HEK293T (cell line): ENCODE measurements at places on chromosomes 1 and 21.

GRCh38 chr1:49435291-49435690, 588.5 kb downstream of the AGBL4 start:
- DNase-seq, result no peak

DNA sequence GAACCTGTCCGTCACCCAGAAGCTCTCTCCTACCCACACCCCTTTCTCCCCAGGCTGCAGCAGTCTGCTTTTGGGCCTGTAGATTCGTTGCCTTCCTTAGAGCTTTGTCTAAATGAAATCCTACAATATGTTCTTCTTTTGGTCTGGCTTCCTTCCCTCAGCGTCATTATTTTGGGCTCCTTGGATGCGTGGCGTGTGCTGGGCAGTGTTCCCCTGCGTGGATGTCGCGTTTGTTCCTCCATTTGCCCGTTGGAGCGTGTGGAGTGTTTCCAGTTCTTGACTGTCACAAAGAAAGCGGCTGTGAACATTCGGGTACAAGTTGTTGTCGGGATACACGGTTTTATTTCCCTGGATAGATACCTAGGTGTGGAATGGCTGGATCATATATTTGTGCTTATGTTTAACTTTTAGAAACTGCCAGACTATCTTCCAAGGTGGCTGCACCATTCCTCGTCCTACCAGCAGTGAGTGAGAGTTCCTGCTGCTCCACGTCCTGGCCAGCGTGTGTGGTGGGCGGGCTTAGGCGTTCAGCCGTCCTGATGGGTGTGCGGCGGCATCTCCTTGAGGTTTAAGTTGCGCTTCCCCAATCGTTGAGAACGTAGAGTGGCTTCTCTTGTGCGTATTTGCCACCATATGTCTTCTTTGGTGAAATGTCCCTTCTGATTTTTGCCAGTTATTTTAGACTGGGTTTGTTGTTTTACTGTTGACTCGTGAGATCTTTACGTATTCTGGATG, 31.7 kb downstream of the SKI start:
- no peak for DNase-seq

DNA sequence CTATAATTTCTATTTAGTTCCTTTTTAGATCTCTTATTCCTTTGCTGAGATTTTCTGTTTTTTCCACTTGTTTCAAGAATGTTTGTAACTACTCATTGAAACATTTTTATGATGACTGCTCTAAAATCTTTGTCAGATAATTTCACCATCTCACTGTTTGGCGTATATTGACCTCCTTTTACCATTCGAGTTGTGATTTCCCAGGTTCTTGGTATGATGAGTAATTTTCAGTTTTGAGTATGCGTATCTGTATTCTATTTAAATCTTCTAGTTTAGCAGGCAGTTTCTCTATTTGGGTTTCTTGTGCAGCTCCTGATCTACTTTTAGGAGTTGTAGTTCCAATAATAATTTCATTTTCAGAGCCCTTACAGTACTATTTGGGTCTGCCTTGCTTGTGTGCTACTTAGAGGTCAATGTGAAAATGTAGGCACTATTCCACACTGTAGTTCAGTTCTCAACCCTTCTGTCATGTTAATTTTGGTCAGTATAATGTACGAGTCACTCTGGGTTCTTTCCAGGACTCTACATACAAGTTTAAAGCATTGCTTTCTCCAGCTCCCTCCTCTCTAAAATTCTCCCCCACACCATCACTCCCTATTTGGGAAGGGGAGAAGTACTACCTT, 115.5 kb downstream of the ACBD6 start:
- DNase-seq, result no peak

DNA sequence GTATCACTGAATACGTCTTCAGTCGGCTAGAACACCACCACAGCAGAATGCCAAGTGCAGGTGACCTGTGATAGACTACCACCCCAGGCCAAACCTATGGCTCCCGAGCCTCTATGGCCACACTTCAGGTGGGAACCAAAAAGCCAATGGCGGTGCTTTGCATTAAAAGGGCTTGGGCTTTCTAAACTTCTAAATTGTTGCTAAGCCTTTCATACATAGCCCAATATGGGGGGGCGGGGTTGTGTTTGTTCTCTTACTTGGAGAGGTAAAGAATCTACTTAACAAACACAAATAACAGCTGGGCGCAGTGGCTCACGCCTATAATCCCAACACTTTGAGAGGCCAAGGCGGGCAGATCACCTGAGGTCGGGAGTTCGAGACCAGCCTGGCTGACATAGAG, 19.7 kb downstream of the USP48 start:
- no peak for DNase-seq

GRCh38 chr1:218664385-218665170, 319.4 kb downstream of the TGFB2 start:
- DNase-seq, result no peak

DNA sequence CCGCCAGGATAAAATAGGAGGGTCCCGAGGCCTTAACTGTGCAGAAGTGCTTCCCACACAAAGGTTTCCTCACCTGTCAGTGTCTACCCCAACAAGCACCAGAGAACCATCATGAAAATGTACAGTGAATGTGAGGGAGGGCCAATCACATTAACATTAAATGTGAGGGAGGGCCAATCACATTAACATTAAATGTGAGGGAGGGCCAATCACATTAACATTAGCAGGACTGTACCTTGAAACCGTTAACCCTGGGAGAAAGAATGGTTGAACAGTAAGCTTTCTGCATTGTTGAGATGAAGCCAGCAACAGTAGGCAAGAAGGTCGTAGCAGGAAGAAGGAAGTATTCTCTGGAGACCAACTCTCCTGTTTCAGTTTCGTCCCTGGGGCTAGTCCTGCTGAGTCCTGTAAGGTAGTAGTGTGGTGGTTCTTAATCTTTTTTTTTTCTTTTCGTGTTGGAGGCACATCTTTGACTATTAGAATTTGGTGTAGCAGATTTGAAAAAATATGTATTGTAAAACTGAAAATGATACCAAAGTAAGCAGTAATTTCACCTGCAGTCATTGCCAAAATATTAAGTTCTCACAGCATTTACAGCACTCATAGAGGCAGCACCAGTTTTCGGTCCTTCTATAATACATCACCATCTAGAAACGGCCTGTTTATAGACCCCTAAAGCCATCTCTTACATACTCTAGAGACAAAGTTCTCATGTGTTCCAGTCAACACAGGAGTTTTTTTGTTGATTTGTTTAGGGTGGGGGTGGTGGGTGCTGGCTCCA, 98.6 kb upstream of the PPP2R5A start:
- DNase-seq, result no peak

DNA sequence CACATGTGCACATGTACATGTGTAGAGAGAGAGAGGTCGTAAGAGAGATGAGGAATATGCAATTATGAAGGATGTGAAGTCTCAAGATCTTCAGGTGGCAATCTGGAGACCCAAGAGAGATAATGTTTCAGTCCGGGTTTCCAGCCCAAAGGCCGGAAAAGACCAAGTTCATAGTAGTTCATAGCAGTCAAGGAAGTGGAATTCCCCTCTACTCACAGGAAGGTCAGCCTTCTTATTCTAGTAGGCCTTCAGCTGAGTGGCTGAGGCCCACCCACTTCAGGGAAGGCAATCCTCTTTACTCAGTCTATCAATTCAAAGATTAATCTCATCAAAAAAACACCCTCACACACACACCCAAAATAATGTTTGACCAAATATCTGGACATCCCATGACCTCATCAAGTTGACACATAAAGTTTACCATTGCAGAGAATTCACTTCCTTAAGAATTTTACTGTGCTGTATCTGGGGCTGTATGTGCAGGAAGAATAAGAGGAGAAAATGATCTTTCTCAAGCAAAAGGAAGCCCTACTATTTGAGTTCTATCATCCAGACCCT, 114.6 kb downstream of the TNFSF18 start:
- no peak for DNase-seq
